ENCODE measurements at places on chromosomes 12 and 14.

GRCh38 chr12:113180333-113180732 lies 4.9 kb downstream of the DDX54 start:
- no peak for DNase-seq

DNA sequence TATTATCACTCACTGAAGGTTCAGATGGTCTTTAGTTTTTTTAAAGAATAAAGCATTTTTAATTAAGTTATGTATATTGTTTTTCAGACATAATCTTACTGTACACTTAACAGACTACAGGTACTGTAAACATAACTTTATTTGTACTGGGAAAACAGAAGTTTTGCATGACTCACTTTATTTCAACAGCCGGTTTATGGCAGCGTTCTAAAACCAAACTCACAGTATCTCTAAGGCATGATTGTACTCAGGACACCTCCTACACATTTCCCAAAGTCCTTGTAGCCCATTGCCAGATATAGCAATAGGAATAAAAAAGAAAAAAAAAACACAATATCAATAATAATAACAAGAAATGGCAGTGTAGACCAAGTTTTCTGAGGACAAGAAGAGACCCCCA lies 1341.4 kb downstream of the FSCB start:
- DNase-seq, result no peak

DNA sequence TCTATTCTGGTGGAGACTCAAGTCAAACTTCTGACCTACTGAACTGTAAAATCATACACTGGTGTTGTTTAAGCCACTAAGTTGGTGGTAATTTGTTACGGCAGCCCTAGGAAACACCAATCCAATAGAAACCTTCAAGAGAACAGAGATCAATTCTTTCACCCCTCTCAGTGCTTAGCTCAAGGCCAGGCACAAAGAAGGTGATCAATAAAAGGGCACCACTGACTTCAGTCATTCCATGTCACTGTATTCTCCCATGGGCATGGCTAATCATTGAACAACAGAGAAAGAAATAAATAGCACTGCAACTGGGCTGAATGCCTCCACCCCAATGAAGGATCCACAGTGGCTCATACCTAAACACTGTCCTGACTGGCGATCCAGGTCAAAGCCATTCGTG lies 7.3 kb downstream of the FBLN5 start:
- no peak for DNase-seq

GRCh38 chr12:39070775-39071174 lies 165.4 kb upstream of the CPNE8 start:
- DNase-seq, result no peak

Measured in RWPE1 (cell line).